Progenitor cell of endocrine pancreas (in vitro differentiated cells): ENCODE measurements at places on chromosomes 7 and 10. TPM values are rescaled to one million over a fixed set of nuclear protein-coding genes. Genes with fewer than 3 reads are reported as not detected.
A peak's percentile ranks its signal among the peaks of the same experiment; 100 is the strongest.

ZNF716 gene
- total RNA-seq, result not detected in 2 replicates

EPHB4 gene
- total RNA-seq, result 164 TPM in 2 replicates

OR2A1 gene
- 0.12 TPM in 1 of 2 replicates, not detected in the other for total RNA-seq

ZC3HAV1L gene
- 16.5 and 18.2 TPM in 2 replicates for total RNA-seq

HOXA7 gene
- total RNA-seq, result 1.4 and 1.5 TPM in 2 replicates

AGAP6 gene
- total RNA-seq, result 18.8 and 19.2 TPM in 2 replicates

PTF1A gene
- total RNA-seq, result 41.3 and 50.7 TPM in 2 replicates

HABP2 gene
- total RNA-seq, result 112 and 133 TPM in 2 replicates

AP4M1 gene
- 34.0 and 36.0 TPM in 2 replicates for total RNA-seq

ETV1 gene
- 25.2 and 27.3 TPM in 2 replicates for total RNA-seq

GBX1 gene
- 2.0 and 2.1 TPM in 2 replicates for total RNA-seq

GRCh38 chr7:17371671-17372524, 73.4 kb downstream of the AHR start:
- no peak for DNase-seq

DNA sequence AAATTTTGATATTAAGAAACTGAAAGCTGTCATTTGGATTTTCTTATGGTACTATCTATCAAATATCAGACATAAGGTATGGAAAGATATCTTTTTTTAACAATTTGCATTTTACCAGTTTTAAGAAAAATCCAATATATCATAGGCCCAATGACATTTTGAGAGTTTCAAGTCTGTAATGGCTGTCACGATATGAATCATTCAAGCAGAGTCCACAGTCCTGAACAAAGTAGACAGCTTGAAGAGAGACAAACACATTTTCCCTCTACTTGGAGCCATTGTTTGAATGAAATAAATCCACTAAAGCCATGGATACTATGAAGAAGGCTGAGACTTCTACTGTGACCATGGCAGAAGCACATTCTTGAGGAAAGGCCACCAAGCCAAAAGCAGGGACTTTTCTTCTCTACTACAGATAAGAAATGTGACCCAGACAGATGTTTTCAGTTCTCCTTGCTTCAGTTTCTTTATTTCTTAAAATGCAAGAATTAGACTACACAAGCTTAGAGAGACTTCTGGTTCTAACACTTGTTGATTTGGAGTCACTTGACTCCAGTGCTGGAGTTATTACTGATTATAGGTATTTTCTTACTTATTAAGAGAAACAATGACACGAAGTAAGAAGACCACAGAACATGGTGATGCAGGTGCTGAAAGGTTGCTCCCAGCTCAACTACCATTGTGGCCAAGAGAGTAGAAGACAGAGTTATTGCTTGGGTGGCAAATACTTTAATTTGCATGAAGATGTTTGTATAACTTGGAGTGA, 429.1 kb downstream of the KIF20B start:
- no peak for DNase-seq

DNA sequence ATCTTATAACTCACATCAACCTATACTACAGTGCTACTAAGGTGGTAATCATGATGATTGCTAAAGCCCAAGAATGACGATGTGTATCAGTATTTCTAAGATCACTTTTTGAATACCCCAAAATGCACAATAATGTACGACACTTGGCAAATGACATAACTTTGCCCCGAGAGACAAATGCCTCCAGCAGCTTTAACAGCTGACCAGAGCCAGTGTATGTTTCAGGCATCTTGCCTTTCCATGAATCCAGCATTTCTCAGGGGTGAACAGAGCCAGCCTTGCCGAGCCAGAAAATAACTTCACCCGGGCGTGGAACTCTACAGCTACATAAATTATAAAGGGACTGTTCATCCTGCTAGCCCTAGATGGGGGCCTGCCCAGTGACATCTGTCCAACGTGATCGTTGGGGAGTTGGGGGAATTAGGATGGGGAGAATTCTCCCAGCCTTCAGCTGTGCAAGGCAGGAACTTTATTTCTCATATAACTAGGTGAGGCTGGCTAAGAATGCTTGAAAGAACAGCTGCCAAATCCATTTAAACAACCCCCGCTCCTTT, 1.8 kb downstream of the IGFBP3 start:
- no peak for DNase-seq

- DNase-seq, result peak; percentile 15
Measured at GRCh38 chr10:42755028-42755451, 27.6 kb upstream of the BMS1 start.

- DNase-seq, result no peak
Measured at GRCh38 chr7:21947056-21947455, 1.4 kb upstream of the CDCA7L start.

DNA sequence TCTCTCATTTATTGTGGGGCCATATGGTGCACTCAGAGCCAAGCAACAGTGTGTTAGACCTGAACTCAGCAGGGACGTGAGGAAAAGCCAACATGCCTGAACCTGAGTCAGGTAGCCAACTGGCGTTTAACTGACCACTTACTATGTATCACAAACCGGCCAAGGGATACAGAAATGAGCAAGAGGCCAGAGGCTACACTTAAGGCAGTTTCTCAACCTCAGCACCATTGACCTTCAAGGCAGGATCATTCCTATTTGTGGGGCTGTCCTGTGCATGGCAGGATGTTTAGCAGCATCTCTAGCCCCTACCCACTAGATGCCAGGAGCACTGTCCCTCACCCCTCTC, 103.5 kb upstream of the NANOS1 start:
- no peak for DNase-seq

DNA sequence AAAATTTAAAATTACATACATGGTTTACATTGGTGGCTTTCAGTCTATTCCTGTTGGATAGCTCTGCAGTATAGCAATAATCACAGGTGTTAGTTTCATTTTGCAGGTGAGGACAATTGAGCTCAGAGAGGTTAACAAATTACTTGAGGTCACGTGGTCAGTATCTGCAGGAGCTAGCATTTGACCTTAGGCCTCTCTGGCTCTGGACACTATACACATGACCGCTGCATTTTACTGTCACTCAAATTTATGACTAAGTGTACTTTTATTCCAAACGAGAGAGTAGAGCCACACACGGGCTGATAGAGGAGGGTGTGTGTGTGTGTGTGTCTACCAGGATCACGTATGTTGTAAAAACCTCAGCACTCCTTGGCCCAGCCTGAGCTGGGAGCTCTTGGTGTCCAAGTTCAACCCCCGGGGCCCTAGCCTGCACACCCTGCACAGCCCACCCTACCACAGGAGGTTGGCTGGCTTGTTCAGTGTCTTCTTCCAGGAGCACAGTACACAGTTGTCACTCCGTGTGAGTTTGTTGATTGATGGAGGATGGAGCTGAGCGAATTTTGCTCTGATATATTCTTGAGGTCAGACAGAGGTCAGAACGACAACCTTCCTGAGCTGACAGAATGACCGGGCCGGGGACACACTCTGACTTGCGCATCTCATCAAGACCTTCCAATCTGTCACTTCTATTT, 272.7 kb downstream of the GFRA1 start:
- no peak for DNase-seq

DNA sequence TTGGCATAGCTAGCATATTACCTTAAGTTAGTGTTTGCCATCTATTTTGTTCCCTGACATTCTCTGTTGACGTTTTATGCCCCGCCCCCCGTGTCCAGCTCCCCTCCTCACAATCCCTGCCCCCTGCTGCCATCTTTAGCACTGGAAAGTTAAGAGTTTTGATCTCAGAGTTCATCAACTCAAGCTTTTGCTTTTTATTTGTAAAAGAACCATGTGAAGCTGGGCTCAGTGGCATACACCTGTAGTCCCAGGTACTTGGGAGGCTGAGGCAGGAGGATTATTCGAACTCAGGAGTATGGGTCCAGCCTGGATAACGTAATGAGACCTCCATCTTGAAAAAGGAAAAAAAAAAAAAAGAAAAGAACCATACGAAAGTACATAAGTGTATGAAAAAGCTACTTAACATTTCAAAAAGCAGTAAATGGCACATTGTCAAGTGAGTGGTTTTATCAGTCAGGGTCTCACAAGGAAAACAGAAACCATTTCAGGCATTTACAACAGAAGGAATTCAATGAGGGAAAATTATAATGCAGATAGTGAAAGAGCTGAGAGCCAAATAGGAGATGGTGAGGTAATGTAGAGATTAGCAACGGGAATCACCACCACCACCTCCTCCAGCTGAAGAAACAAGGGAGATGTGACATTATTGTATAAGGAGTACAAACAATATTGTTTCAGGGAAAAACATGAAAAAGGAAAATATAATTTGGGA, 64.9 kb downstream of the MCU start:
- DNase-seq, result no peak

DNA sequence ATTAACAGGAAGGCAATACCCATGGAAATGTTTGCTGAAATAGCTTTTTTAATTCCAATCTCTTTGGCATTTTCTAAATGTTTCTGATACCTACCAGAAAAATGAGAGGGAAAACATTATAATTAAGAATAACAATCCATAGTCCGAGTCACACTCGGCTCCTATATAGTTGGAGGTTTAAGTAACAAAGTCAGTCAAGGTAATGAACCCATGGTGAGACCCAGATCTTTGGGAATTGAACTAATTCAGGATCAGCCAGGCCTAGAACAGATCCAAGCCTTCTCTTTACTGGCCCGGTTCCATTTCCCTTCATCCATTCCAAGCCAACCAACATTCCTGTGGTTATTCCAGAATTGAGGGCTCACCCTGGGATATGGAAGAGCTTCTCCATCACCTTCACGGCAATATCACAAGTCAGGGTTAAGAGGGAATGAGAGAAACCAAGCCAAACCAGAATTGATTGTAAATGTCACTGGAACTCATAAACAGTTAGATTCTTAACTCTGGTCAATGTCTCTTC, 28.3 kb downstream of the ABCB4 start:
- DNase-seq, result no peak

DNA sequence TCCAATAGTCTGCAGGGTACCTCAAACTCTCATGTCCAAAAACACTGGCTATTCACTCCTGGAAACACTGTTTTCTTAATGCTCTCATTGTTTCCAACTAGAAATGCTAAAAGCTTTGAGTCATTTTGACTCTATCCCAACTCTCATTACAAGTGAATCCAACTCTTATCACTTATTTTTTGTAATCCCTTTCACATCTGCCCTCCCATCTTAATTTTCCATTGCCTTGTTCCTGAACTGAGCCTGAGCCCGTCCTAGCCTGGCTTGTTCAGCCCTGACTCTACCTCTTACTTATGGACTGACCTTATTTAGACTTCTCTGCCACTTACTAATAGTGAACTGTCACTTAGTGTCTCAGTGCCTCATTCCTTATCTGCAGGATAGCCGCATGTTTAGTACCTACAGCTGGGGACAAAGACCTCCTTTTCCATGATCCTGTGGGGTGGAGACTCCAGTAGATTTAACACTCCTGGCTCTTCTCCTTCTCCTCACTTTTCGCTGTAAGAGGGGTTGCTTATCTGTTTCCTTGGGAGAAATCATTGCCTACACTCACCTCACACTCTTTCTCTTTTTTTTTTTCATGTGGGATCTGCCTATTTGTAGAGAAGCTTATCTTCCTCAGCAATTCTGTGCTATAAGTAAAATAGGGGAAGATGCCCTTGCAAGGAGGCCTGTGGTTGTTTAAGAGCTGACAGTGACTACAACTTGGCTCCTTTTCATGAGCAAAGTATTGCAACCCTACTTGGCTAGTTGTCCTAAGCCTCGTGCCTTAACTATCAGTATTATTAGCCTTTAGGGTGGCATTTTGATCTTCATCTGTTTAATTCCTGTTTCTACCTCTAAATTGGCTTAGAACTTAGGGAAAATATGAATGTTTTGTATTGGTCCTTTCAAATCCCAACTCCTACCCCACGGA, 56.4 kb downstream of the SLC16A12 start:
- no peak for DNase-seq

- no peak for DNase-seq
Measured at GRCh38 chr10:27687743-27688142, 57.9 kb downstream of the MKX start.

- peak; percentile 20 for DNase-seq
Measured at GRCh38 chr7:44639671-44640321, 33.4 kb downstream of the OGDH start.

DNA sequence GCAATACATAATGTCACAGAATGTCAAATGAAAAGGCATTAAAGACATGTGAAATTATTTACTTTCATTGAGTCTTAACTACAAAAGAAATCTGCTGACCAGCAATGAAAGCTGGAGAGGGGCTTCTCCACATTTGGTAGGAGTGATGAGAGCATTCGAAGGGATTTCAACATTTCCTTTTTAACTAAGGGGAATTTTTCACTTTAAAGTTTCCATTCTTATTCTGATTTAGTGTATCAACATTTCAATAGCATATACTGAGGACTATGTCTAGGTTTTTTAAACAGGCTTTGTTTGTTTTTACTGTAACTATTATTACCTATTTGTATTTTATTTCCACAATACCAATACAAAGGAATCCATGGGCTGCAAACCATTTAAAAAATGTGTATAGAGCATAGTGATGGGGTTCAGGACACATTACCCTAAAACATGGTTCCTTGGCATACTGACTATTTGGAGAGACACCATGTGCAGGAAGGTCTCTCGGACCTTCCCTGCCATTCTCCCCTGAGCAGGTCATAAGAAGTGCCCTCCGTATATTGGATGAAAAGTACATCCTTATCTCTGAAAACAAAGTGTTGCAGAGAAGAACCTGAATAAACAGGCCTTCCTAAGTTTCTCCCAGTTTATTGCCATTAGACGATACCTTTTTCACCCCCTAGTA, 278.7 kb downstream of the DOCK4 start:
- DNase-seq, result no peak

DNA sequence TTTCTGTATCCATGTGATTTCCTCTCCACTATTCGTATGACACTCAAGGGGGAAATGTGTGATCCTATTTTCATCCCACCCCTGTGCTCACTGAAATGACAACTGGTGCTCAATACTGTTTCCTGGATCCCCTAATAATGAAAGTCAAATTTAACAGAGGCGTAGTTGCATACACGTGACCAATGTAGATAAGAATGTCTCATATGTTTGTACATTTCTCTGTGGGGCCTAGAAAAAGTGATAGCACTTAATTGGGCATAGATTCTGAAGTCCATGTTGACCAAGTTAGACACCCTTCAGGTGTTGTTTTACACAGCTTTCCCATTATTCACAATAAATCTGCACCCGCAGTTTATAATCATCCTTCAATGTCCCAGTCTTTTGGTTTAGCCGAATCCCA, 59.1 kb downstream of the JAZF1 start:
- no peak for DNase-seq

- DNase-seq, result no peak
Measured at GRCh38 chr10:128151031-128151430, 24.8 kb upstream of the MKI67 start.

DNA sequence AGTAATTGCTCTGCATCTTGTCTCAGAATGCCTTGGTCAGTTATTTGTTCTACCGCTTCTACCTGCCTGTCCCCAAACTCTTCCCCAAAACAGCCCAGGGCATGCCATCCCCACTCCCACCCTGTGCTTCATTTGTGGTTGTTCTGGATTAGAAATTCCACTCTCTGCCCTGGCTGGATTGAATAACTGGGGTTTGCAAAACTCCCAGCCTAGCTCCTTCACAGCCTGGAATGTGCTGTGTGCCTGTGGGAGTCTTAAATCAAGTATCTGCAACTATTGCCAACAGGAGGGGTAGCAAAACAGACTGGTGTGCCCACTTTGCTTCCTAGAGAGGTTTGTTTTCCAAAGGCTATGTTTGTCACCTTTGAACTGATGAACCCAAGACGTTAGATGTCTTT, 24.2 kb downstream of the TSPAN15 start:
- DNase-seq, result no peak

- DNase-seq, result no peak
Measured at GRCh38 chr10:88553116-88553752, 29.9 kb downstream of the RNLS start.

GRCh38 chr10:100109670-100110069, 28.0 kb upstream of the CPN1 start:
- DNase-seq, result no peak
